ENCODE measurements at places on chromosomes 16 and 17. TPM values are rescaled to one million over a fixed set of nuclear protein-coding genes. Genes with fewer than 3 reads are reported as not detected.

Gene CTRL
- total RNA-seq = 15.0 TPM

GRCh38 chr17:12362853-12363455 is 302.7 kb upstream of the MYOCD start:
- DNase-seq = no peak

Gene SMTNL2
- total RNA-seq = not detected

Gene ICAM2
- 91.0 TPM for total RNA-seq

- DNase-seq = no peak
These were observed 3.0 kb upstream of the CBX4 start for GRCh38 chr17:79842136-79842655.

Measured in natural killer cell (primary cell).